NCI-H1092 treated with DMSO at 0.1 percent for 48 hours (cell line): ENCODE measurements at places on chromosomes 13 and 19.

GRCh38 chr13:42821437-42821836, 40.1 kb downstream of the FAM216B start:
- no peak for DNase-seq

DNA sequence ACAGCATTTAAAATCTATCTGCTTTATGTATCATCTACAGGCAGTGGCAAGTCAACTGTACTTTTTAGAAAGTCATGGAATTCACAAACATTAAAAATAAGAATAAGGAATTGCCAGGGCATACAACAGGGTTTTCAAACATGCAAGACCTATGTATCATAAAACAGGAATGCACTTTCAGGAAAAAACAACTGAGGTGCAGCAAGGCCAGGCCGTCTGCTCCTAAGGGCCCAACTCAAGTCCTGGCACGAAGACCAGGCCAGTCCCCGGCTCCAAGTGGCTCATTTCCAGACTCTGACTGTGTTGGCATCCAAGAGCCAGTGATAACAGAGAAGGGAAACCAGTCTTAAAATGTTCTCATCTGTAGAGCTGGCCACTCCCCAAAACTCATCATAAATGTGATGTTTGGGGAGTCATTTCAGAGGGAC, 7.1 kb downstream of the RFX2 start:
- DNase-seq = no peak

GRCh38 chr13:103812558-103812957, 746.3 kb upstream of the SLC10A2 start:
- no peak for DNase-seq

DNA sequence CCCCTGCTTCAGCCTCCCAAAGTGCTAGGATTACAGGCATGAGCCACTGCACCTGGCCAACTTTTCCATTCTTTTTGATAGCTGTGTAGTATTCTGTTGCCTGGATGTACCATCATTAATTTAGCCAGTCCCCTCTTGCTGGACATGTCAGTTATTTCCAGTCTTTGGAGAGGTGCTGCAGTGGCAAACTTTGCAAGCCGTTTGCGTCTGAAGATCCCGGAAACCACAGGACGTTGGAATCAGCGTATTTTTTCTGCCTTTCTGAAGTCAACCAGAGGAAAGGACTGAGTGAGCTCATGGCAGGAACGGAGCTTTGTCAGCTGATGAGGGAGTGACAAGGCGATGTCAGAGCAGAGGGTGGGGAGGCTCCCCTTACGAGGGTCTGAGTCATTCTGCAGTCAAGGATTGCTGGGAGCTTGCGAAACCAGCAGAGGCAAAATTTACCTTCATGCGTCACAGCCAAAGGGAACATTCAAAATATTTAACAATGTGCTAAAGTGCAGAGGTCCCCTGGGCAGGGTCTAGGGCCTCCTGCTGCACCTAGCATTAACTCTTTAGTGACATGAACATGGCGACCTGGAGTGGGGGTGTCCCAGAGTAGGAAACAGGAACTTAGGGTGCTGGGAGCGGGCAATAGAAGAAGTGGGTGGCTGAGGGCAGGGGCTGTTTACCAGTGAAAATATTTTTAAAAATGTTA, 5.6 kb downstream of the C5AR1 start:
- DNase-seq = no peak

DNA sequence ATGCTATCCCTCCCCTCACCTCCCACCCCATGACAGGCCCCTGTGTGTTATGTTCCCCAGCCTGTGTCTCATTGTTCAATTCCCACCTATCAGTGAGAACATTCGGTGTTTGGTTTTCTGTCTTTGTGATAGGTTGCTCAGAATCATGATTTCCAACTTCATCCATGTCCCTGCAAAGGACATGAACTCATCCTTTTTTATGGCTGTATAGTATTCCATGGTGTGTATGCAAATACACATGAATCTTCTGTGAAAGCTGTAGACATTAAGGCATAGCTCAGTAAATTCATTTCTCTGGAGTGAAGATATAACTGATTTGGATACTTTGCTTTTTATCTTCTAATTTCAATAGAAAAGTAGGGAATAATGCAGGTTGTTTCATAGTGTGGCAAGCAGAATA, 125.8 kb upstream of the C1QTNF9B start:
- no peak for DNase-seq

DNA sequence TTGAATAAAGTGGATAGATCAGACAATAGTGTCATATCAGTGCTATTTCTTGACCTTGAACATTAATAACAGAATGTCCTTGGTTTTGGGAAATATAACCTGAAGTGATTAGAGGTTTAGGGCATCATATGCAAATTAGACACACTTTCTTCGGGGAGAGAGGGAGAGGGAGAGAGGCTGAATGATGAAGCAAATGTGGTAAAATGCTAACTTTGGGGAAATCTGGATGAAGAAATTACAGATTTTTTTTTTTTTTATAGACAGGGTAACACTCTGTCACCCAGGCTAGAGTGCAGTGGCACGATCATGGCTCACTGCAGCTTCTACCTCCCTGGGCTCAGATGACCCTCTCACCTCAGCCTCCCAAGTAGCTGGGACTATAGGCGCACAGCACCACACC, 3.9 kb upstream of the NCR1 start:
- no peak for DNase-seq

DNA sequence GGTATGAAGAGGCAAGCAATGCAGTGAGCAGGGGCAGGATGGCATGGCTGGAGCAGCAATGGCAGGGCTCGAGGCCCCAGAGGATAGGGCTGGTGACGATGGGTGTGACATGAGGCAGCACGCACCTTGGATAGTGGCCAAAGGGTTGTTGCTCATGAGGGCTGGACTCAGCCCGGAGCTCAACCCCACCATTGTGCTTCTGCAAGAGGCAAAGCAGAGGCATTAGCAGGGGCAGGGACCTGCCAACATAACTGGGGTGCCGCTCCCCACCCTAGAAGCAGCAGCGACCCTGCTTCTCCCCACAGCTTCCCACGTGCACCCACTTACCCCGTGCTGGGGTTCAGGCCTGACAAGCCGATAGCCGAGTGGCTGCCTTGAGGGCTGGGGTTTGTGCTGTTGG, 15.8 kb downstream of the ZNF574 start:
- DNase-seq = no peak

DNA sequence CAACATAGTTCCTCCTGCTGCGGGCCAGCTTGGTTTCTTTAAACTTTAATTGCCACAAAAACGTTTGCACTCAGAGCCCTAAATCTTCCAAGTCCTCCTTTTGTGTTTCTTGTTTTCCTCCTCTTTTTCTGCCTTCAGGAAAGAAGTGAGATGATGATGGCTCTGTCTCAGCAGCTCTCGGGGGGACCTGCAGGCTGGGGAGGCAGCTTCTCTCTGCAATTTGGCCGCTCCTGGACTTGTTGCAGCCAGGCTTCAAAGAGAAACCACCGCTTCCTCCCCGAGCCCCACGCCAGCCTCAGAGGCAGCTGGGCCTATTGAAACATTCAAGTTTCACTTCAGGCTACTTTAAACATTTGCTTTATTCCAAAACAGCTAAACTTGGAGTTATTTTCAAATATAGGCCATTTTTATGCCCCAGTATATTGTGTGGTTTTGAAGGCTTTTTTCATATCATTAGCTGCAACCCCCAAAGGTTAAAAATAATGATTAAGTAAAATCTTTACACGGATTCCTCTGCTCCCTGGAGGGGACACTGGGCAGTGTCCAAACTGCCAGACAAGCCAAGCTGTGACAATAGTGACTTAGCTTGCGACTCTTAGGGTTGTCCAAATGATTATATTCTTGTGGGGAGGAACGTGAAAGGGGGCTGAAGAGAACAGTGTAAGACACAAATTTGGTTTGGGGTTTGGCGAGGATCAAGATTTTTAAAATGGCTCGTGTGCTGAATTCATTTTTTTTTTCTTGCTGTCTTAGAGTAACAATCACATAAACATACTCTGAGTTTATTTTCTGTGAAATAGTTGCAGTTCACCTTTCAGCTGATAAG, 330.8 kb downstream of the DLEU7 start:
- no peak for DNase-seq

GRCh38 chr13:109968876-109969577, 182.6 kb upstream of the IRS2 start:
- no peak for DNase-seq

- DNase-seq = no peak
Observed at GRCh38 chr13:29605860-29606526, 10.5 kb upstream of the SLC7A1 start.

DNA sequence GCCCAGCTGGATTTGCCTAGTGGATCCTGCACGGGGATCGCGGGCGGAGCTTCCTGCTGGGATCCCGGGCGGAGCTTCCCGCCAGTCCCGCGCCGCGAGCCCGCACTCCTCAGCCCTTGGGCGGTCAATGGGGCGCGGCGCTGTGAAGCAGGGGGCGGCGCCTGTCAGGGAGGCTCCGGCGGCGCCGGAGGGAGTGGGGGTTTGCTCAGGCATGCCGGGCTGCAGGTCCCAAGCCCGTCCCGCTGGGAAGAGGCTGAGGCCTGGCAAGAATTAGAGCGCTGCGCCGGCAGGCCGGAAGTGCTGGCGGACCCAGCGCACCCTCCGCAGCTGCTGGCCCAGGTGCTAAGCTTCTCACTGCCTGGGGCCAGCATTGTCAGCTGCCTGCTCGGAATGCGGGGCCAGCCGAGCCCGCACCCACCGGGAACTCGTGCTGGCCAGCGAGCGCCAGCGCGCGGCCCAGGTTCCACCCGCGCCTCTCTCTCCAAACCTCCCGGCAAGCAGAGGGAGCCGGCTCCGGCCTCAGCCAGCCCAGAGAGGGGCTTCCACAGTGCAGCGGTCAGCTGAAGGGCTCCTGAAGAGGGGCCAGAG, 119.6 kb downstream of the PRR20E start:
- no peak for DNase-seq
